AG04449 (cell line): ENCODE measurements at places on chromosomes 5 and 9.
A peak's percentile ranks its signal among the peaks of the same experiment; 100 is the strongest.

DNA sequence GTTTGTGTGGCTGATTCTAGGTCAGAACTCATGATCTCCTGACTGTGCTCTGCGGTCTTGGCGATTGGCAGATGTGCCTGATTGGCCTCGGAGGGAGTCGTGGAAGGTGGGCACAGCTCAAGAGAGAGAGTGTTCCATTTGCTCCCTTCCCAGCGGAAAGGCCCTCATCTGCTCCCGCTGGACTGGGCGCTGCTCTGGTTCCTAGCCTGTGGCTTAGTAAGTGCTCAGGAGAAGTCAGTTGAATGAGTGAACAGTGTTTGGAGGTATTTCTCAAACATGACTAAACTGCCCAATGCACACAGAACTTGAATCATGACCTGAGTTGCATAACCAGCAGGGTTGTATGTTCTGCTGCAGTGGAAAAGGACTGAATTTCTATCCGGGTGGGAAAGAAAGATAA, 120.2 kb upstream of the PITX1 start:
- no peak for DNase-seq

GRCh38 chr5:173268750-173269432, 33.9 kb upstream of the NKX2-5 start:
- DNase-seq: no peak

DNA sequence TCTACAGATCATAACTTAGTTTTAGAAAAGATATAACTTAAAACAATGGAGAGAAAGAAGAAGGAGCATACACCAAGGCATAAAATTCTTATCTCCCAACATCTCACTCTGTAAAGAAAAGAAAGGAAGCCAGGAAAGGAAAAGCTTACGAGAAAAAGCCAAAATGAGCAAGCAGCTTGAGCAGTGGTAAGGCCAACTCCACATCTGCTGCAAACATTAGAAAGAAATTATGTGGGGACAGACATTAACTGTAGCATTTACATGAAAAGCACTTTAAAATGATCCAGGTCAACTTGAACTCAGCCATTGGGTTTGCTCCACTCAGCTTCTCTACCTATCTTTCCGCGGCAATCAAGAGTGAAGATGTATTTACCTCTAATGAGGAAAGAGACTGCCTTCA, 176.9 kb downstream of the BNC2 start:
- no peak for DNase-seq

GRCh38 chr9:134811673-134812342, 68.8 kb upstream of the FCN2 start:
- peak; percentile 94 for DNase-seq

DNA sequence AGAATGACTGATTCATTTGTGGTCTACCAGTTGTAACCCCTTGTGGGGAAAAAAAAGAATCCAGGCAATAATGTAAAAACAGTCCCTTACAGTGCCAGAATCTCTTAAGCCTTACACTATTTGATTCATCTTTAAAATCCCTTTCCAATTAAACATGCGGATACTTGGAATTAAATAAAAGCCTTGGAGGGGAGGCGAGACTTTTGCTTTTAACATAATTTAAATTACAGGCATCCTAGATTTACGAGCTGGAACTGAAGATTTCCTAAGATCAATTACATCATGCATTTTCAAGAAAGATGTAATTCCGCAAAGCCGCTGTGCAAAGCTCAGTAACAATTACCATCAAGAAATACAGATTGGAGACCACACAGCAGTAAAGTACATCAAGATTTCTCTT, 370.2 kb downstream of the MTRR start:
- DNase-seq: no peak

DNA sequence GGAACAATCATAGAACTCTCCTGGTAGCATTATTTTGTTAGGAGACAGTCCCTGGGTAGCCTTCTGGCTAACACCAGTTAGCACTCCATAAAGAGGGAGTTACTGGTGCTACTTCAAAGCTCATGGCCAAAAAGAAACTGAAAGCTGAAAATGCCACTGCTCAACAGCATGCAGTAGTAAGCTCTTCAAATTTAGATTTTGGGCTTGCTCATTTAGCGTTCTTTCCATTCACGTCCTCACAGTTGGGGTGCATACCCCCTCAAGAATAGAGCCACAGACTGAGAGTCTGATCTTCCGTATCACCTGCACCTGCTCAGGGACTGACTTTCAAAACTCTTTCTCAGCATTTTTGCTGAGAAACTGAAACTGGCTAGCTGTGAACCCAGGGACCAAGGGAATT, 24.7 kb downstream of the NTRK2 start:
- no peak for DNase-seq

GRCh38 chr5:22056601-22057000, 796.5 kb downstream of the CDH12 start:
- no peak for DNase-seq

DNA sequence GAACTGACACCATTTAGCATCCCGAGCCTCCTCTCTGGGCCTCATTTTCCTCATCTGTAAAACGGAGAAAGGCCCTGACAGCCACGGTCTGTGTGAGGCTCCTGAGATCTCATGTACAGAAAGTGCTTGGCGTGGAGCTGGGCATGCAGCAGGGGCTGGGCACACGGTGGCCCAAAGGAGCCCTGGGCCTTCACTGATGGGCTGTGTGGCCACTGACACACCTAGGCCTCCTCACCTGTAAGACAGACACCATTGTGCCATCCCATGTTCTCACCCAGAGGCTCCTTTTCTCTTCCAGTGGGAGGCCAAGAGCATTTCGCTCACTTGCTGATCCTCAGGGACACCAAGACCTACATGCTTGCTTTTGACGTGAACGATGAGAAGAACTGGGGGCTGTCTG, 1.6 kb downstream of the ORM1 start:
- DNase-seq: no peak

GRCh38 chr5:134370311-134370870, 978 bp upstream of the UBE2B start:
- no peak for DNase-seq

DNA sequence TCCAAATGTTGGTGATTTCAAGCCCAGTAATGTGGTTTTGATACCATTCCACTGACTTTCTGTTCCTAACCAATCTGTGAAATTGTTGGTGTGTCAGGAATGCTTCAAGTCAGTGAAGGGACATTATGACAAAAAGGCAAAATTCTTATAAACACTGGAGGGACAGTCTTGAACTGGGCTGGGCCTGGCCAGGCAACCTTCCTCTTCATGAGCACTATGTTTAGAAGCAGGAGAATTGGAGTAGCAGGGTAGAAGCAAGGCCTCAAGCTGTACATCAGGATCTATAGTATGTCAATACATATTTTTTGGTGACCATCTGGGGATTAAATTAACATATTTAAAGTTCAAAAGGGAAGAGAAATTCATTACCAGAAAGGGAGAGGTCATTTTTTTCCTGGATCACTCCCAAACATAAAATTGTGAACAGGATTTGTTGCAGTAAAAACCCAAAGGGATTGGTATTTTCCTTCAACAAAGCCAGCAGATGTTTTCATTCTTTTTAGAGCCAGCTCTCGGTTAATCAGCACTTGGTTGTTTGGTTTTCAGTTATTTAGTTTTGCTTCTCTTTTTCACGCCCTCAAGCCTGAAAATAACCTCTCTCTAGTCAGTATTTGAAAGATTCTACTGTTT, 77.9 kb upstream of the PIK3R1 start:
- DNase-seq: peak; percentile 34

DNA sequence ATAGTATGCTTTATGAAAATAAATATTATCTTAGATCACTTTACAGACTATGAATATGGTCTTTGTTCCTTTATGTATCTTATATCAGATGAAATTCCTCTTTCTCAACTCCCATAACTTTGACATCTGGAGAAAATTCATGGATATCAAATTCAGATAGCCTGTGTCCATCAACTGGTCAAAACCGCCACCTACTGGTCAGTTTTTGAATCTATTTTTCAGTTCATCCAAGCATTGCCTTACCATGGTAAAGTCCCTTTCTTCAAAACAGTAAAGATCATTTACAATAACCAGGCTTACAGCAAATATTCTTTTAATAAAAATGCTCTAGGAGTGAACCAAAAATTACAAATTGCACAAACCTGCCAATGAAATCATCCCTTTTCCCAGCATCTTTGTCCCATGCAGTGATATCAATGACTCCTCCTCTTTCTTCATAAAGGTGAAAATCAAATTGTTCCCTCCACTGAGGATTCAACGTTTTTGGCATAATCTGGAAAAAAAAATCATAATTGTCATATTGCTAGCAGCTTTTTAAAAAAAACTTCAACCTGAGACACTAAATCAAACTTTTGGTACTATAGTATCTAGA, 290.5 kb downstream of the SLF1 start:
- DNase-seq: no peak

- no peak for DNase-seq
Observed at GRCh38 chr5:168291964-168292785, 730 bp downstream of the WWC1 start.

DNA sequence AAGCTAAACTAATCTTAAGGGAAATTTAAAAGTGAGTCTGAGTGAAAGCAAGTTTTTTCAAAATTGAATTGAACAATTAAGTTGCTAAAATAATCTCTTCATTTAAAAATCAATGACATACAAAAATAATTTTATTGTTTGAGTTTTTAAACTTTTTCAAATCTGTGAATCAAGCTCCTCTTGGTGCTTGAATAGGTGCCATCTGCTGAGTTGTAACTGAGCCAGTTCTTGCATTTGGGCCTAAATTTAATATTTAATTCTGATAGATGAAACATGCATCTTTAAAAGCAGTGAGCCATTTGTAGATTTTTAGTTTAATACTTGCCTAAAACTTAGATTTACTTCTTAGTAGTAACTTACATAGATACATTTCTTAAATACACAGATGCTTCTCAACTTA, 31.8 kb downstream of the SPATA31D1 start:
- DNase-seq: no peak

DNA sequence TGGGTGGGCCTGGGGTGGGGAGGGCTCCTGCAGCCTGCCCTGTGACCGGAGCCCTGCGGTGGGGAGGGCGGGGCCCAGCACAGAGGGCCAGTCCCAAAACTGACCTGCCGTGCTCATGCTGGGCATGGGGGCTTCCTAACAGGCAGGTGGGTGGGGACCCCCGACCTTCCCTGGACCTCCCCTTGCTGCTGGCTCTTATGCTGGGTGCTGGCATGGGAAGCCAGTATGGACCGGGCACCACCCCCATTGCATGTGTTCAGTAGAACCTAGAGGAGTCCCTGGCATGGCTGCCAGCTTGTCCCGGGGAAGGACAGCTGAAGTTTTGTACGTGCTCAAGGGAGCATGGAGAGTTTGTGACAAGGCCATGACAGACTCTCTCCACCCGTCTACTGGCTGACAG, 37.1 kb downstream of the WNK2 start:
- DNase-seq: no peak

- no peak for DNase-seq
Observed at GRCh38 chr9:105051897-105052296, 123.9 kb upstream of the ABCA1 start.

DNA sequence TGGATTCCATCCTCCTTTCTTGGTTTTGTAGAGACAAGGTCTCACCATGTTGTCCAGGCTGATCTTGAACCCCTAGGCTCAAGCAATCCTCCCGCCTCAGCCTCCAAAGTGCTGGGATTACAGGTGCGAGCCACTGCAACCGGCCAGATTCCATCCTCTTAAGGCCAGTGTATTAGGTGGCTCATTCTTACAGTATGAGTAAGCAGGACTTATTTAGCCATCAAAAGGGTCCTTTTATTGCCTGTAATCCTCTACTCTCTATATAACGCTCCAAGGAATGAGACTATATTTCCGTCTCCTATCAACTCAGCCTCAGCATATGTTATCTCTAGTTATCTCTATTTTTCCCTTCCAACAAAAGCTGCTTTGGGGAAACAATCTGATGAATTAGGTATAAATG, 3.0 kb upstream of the ERBIN start:
- DNase-seq: no peak

GRCh38 chr5:87195616-87196015, 72.1 kb upstream of the RASA1 start:
- no peak for DNase-seq
